ENCODE measurements at places on chromosomes 2 and 18. TPM values are rescaled to one million over a fixed set of nuclear protein-coding genes. Genes with fewer than 3 reads are reported as not detected.

GRCh38 chr2:16291731-16292550 is 351.6 kb downstream of the MYCN start:
- no peak for DNase-seq

DNA sequence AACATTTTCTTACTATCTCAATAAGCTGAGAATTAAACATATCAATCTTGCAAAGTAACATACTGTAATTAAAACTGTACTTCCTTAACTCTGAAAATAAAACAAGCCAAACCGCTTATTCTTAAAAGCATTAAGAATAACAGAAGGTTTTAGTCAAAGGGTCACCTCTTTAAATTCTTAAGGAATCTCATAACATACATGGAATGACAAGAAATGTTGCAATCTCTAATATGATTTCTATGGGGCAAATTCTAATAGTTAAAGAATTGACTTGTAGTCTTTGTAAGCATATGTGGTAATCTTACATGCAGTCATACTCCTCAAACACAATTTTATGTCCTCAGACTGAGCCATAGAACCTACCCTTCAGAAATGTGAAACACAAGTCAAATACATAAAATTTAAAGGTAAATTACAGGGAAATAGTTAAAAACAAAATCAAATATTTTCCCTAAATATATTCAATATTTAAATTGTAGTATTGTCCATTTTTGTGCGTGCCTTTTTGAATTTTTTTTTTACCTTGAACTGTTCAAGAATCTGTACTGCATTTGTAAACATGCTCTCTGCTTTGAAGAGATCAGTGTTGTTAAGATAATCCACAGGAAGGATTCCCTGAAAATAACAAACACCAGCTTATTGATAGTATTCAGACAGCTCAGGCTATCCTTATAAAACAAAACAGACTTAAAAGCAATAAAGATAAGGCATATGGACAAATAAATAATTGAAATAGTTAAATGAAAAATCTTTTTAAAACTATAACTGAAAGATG is 48.2 kb downstream of the PIGN start:
- no peak for DNase-seq

- no peak for DNase-seq
Observed at GRCh38 chr2:5985536-5986385, 293.6 kb downstream of the SOX11 start.

GRCh38 chr2:108385411-108386071 is 7.8 kb downstream of the SULT1C4 start:
- no peak for DNase-seq

DNA sequence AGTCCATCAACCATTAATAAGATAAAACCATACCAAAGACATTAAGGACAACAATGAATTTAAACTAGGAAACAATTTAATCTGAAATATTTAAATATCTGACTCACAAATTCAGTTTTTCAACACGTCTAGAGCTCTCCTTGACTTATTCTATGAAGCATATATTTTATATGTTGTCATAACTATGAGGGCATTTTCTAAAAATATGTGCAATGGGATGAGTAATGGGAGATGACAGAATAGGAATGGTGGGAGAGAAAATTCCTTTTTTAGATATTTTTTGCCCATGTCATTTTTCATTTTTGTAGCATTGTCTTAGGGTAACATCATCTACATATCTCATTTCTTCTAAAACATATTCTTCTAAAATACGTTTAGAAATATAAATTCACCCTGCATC is 79.2 kb upstream of the CDH2 start:
- DNase-seq: peak; percentile 23

DNA sequence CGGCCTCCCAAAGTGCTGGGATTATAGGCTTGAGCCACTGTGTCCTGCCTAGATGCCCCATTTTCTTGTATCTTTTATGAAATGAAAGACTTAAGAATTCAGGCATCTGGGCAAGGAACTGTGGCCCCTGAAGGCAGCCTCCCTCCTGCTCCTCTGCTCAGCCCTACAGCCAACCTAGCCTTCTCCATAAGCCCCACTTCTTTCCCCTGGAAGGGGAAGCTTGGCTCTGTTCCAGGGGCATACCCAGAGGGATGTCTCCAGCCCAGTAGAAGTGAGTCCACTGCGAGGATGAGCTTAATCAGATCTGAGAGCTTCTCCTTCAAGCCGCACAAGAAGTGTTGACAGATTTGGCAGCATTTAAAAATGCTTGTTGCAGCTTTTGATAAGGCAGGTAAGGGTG is 39.7 kb downstream of the RHOB start:
- DNase-seq: no peak

DNA sequence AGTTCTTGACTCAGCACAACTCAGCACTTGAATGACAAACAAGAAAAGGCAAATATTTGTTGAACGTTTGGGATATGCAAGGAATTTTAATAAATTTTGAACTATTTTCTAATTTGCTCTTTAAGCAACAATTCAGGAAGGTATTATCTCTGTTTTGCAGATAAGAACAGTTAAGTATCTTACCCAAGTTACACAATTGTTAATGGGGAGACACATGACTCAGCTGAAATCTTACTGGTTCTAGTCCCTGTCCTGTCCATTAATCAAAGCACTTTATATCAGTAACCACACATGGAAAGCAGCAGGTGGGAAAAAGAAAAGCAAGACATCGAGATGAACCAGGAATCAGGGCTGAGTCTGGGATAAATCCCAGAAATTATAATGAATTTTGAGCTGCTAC is 493.9 kb upstream of the PIK3C3 start:
- DNase-seq: no peak

DNA sequence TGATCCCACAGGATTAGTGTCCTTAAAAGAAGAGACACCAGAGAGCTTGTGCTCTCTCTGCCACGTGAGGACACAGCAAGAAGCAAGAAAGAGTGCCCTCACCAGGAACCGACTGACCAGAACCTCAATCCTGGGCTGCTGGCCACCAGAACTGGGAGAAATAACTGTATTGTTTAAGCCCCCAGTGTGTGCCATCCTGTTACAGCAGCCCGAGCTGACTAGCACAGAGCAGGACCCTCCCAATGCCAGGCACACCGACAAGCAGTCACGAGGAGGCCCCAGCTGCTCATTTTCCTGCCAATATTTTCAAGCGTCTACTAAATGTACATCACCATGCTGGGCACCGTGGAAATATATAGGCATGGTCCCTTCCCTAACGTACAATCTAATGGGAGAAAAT is 17.1 kb downstream of the FAM178B start:
- DNase-seq: no peak

The DOK6 gene
- polyA plus RNA-seq: 2.0 TPM

The NLRC4 gene
- polyA plus RNA-seq: 1.3 TPM

The CD8B2 gene
- 0.09 TPM for polyA plus RNA-seq
